ENCODE measurements at places on chromosomes 13 and 19.
A peak's percentile ranks its signal among the peaks of the same experiment; 100 is the strongest.

GRCh38 chr19:5470264-5470671 is 15.1 kb downstream of the ZNRF4 start:
- no peak for DNase-seq

DNA sequence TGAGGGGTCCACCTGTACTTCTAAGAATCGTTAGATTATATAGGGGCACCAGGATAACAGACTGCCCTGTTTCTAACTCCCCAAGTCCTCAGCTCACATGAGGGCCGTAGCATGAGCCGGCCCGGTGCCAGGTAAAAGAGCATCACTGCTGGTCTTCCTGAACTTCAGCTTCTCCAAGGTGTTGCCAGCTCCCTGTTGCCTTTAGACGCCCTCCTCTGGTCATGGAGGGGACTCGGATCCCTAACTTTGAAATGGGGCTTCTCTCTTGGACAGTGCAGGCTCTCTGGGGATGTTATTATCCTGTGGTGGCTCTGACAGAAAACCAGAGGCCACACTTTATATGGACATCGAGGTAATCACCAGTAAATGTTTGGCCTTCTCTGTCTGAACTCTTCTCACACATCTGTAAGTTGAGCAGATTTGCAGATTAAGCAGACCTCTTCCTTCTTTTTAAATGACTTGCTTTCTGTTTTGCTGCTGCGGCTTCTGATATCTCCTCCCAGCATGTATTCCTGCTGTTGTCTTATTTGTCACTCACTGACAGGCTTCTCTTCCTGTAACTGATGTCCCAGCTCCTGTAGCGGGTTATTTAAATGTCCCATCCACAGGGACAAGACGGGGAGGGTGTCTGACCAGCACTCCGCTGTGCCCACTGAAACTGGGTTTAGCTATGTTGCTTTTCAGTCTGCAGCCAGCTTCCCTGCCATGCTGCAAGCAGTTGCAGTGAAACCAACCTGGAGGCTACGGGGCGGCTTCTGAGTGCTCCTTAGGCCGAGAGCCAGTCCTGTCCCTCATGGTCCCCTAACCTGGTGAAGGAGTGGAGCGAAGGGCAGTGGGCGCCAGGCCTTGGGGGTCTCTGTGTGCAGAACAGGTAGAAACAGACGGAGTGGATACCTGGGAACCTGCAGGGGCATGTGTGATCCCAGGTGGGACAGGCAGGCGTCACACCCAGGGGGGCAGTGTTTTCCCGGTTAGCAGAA is 39.2 kb downstream of the TSSK6 start:
- no peak for DNase-seq

- DNase-seq, result no peak
These were observed at the start of gene VSTM2B for GRCh38 chr19:29525901-29526729. Gene VSTM2B, plus strand, starts transcription at chr19:29525994. Its CDS starts 590 bp downstream, at chr19:29526584.

DNA sequence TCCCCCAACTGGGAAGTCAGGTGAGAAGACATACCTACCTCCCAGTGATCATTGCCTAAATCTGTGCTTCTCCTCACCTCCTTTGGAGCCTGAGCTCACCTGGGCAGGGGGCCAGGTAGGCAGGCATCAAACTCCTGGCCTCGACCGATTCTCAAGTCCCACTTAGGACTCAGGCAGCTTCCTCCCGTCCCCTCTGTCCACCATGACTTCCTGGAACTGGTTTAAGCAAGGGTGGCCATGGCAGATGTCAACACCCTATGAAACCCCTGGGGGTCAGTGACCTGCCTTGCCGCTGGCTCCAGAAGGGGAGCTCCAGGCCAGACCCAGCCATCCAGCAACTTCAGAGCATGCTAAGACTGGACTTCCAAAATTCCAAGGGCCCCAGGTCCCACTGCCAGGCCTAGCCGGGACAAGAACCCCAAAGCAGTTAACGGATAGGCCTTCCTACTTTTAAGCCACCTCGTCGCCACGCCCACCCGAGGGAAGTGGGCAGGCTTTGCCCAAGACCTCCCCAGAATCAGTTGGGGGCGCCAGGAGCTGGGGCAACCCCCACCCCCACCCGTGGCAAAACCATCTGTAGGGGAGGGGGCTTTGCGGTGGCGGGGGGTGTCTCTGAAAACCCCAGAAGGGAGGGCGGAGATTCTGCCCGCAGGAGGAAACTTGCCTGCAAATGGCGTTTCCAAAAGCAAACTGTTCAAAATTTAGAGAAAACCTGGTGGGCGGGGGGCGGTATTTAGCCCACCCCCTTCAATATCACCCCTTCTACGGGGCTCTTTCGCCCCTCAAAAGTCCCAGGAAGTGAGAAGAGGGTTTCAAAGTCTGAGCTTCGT is 657 bp downstream of the PLIN3 start:
- peak; percentile 63 for DNase-seq

- no peak for DNase-seq
These were observed 9.7 kb downstream of the ACTL9 start for GRCh38 chr19:8688930-8689329.

GRCh38 chr19:51653162-51653561 is 6.5 kb upstream of the SIGLEC14 start:
- no peak for DNase-seq

DNA sequence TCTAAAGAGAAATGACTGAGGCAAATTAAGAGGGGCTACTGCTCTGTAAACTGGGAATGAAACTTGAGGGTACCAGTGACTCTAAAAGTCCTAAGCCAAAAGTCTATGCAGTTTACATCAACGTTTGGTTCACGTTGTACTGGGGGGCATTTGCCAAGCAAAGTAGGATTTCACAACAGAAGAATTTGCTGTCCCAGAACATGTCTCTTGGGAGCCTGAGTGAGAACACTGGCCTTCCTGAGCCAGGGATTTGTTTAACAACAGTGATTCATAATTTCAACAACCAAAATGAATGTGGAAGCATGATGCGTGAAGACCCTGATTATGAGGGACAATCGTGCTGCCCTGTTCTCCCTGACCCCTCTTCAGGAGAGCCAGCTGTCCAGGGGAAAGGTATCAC is 178.0 kb downstream of the OXGR1 start:
- no peak for DNase-seq

DNA sequence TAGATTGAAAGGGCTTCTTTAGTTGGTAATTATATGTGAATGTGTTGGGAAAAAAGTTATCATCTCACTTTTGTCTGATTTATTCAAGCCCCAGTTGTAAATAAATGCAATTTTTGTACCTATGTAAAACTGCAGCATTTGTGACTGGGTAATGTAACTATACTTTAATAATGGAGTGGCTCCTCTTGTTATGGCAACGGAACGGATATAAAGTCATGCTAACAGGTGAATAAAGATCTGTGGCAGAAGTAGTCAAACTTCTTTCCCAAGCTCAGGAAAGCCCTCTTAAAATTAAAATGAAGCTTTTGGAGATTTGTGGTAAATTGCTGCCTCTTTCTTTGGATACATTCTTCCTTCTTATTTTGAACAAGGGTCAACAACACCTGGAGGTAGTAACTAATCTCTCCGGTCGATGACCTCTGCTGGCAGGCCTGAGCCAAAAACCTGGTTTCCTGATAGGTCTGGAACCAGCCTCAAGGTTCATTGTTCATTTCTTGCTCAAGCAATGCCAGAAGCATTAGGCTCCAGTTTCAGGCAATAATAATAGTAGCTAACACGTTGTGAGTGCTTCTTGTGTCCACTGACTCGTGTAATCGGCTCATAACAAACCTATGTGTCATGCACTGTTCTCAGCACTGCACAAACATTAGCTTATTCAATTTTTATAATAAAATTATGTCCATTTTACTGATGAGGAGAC is 313.4 kb upstream of the DACH1 start:
- no peak for DNase-seq

- no peak for DNase-seq
These were observed 44.2 kb downstream of the MBNL2 start for GRCh38 chr13:97266332-97266731.

GRCh38 chr19:56110515-56111448 is 10.3 kb downstream of the ZNF787 start:
- no peak for DNase-seq

DNA sequence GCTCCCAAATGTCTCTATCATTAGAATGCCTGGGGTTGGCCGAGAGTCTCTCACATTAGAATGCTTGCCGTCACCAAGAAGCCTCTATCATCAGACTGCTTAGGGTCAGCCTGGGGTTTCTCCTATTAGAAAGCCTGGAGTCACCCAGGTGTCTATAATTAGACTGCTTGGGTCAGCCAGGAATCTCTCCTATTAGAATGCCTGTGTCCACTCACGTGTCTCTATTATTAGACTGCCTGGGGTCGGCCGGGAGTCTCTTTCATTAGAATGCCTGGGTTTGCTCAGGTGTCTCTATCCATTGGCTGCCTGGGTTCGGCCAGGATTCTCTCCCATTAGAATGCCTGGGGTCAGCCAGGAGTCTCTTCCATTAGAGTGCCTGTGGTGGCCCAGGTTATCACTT is 1453.1 kb downstream of the UQCRFS1 start:
- DNase-seq, result no peak

GRCh38 chr13:112704308-112705145 is 14.7 kb downstream of the ATP11A start:
- DNase-seq, result no peak
